ENCODE measurements at places on chromosomes 16 and 17. TPM values are rescaled to one million over a fixed set of nuclear protein-coding genes. Genes with fewer than 3 reads are reported as not detected.
A peak's percentile ranks its signal among the peaks of the same experiment; 100 is the strongest.

GRCh38 chr17:34740565-34741520 lies 161.5 kb downstream of the TMEM132E start:
- no peaks in the 10 kb centered on the region for H3K27me3 ChIP-seq
- no peak overlapping the region for H3K4me3 ChIP-seq
- no peaks in the 10 kb centered on the region for H3K36me3 ChIP-seq
- DNase-seq: no peak
- H3K4me1 ChIP-seq: no peaks in the 10 kb centered on the region

DNA sequence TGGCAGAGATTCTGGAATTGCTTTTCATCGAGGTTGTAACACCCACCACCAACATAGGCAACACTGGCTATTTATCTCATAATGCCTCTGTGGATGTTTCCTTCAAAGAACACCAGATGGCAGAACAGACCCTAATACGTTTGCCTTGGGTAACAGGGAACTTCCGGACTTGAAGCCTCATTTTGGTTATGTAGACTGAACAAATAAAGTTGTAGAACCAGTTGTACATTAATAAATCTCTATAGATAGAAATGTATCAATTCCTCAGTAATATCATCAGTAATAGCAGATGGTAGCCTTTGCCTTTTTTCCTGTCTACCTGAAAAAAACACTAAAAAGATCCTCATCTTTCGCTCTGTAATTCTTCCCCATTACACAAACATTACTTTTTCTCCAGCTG lies 25.9 kb upstream of the APOH start:
- no peak overlapping the region for H3K27ac ChIP-seq
- no peaks in the 10 kb centered on the region for H3K4me1 ChIP-seq
- H3K36me3 ChIP-seq: no peaks in the 10 kb centered on the region
- peak; percentile 51 for DNase-seq
- no peak overlapping the region for H3K4me3 ChIP-seq

GSG1L gene
- not detected for total RNA-seq

ENPP7 gene
- 6.7 TPM for total RNA-seq

DNA sequence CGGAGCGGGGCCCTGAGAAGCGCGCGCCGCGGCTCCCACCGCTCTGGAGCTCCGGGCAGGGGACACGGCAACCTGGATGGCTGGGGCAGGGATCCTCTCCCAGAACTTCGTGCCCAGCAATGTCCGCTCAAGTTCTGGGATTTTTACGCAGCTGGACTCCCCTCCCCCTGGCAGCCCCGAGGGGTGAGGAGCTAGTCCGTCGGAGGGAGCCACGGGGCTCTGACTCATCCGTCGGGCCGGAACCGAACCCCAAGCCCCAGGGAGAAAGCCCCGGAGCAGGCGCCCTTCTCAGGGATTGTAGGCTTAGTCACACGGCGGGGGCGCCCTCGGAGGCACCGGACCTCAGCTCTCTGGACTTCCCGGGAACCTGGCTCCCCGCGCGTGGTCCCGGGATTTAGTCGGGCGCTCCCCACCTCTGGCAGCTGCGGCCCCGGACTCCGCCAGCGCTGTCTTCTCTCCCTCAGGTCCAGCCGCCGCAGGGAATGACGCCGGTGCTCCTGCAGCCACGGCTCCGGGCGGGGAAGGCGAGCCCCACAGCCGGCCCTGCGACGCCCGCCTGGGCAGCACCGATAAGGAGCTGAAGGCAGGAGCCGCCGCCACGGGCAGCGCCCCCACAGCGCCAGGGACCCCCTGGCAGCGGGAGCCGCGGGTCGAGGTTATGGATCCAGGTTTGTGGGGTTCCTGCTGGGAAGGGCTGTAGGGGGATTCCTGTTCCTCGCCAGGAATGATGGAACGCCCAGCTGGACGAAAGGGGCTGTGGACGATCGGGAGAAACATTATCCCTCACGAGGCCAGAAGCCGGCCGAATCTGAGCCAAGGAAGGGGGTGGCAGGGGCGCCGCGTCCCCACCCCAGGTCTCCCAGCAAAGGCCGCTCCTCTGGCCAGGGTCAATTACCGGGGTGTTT lies 830 bp downstream of the SPHK1 start:
- peak; percentile 66 for DNase-seq
- H3K36me3 ChIP-seq: no peaks in the 10 kb centered on the region
- peak overlapping the region; percentile 21 for H3K4me3 ChIP-seq
- peaks cover 26% of the 10 kb centered on the region for H3K4me1 ChIP-seq
- no peak overlapping the region for H3K27ac ChIP-seq
- no peaks in the 10 kb centered on the region for H3K27me3 ChIP-seq

AGRP gene
- total RNA-seq: not detected

DNA sequence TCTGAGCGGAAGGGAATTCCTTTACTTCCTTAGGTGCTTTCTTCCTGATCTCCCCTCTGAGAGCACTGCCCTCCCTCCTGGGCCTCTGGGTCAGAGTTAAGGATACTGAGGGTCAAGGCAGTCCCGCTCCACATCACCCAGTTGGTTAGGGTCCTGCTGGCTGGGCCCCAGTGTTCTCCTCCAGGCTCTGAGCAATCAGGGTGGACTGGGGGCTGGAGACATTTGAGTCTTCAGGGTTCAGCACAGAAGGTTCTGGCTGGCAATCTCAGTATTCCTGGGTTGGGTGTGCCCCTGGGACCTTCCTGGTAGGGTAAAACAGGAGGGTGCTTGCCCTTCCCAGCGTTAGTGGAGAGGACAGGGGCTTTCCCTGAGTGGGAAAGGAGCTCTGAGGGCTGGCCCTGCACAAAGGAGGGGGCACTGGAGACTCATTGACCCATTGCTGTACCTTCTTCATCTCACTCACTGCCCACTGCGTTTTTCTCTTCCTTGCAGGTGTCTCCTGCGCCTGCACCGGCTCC lies 448 bp downstream of the MT1M start:
- no peak for DNase-seq
- H3K27ac ChIP-seq: no peak overlapping the region
- H3K36me3 ChIP-seq: no peaks in the 10 kb centered on the region
- H3K27me3 ChIP-seq: no peaks in the 10 kb centered on the region

GRCh38 chr16:26840691-26841090 lies 226.0 kb upstream of the C16orf82 start:
- no peak overlapping the region for H3K27ac ChIP-seq
- H3K36me3 ChIP-seq: no peaks in the 10 kb centered on the region
- H3K4me3 ChIP-seq: no peak overlapping the region
- DNase-seq: no peak
- no peaks in the 10 kb centered on the region for H3K4me1 ChIP-seq

- H3K4me3 ChIP-seq: no peak overlapping the region
- DNase-seq: no peak
Observed at GRCh38 chr16:20768121-20768520, 4.3 kb downstream of the ACSM3 start.

GRCh38 chr17:16243385-16243784 lies 26.4 kb downstream of the PIGL start:
- H3K27me3 ChIP-seq: no peaks in the 10 kb centered on the region
- H3K36me3 ChIP-seq: peaks cover 2% of the 10 kb centered on the region
- H3K4me3 ChIP-seq: no peak overlapping the region
- no peak overlapping the region for H3K27ac ChIP-seq
- H3K4me1 ChIP-seq: no peaks in the 10 kb centered on the region

- H3K36me3 ChIP-seq: no peaks in the 10 kb centered on the region
- H3K27me3 ChIP-seq: no peaks in the 10 kb centered on the region
- peak overlapping the region; percentile 40 for H3K4me3 ChIP-seq
- peaks cover 89% of the 10 kb centered on the region for H3K4me1 ChIP-seq
Observed at GRCh38 chr16:85309656-85310587, 197.7 kb upstream of the CIBAR2 start.

DNA sequence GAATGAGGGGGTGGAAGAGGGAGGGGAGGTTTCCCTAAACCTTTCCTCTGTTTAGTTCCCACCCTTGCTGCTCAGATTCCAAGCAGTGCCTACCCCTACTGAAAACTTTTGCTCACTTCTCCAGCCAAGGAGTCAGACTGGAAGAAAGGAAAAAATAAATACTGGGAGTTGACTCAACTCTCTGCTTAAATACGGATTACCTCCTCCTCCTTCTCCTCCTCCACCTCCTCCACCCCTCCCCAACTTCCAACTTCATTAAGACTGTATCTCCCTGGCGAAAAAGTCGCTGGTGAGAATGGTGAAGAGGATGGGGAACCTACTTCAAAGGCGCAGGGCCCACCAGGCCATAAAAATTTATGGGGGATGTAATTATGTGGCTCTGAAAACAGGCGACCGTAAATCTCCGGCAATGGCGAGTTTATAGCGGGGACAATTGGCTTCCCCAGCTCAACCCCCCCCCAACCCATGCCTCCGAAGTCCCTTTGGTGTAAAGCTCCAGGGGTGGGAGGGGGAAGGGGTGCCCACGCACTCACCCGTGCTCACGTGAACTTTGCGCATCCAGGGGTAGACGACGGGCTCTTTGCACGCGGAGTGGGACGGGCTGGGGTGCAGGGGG lies 712 bp downstream of the HOXB4 start:
- H3K36me3 ChIP-seq: no peaks in the 10 kb centered on the region
- no peak overlapping the region for H3K4me3 ChIP-seq
- H3K27me3 ChIP-seq: peaks cover 34% of the 10 kb centered on the region
- DNase-seq: peak; percentile 43
- no peak overlapping the region for H3K27ac ChIP-seq

DNA sequence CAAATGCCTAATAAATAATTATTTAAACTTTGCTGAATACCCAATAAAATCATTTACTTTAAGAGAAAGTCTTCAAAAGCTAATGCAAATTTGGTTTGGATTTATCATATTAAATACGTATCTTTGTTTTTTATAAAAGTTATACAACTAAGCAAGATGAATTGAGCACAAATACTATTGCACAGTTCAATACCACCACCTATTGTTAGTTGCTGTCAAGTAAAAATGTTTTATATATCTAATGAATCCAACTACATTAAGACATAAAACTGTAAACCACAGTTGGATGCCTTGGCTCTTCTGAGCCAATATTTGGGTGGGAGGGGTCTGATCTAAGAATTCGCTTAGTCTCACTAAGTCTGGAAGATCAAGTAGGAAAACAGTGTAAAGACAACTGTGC lies 7.7 kb downstream of the FBXL20 start:
- H3K4me1 ChIP-seq: no peaks in the 10 kb centered on the region
- no peak overlapping the region for H3K27ac ChIP-seq
- no peaks in the 10 kb centered on the region for H3K36me3 ChIP-seq
- DNase-seq: no peak
- no peak overlapping the region for H3K4me3 ChIP-seq

GRCh38 chr16:85656351-85657266 lies 32.1 kb downstream of the GINS2 start:
- DNase-seq: no peak
- no peaks in the 10 kb centered on the region for H3K4me1 ChIP-seq
- H3K36me3 ChIP-seq: peaks cover 70% of the 10 kb centered on the region
- H3K27ac ChIP-seq: no peak overlapping the region

GRCh38 chr16:65808790-65809189 lies 557.7 kb upstream of the CDH5 start:
- H3K36me3 ChIP-seq: no peaks in the 10 kb centered on the region
- H3K27ac ChIP-seq: no peak overlapping the region
- DNase-seq: no peak
- no peaks in the 10 kb centered on the region for H3K4me1 ChIP-seq
- H3K4me3 ChIP-seq: no peak overlapping the region
- no peaks in the 10 kb centered on the region for H3K27me3 ChIP-seq

CCDC144A gene
- total RNA-seq: 4.8 TPM

DNA sequence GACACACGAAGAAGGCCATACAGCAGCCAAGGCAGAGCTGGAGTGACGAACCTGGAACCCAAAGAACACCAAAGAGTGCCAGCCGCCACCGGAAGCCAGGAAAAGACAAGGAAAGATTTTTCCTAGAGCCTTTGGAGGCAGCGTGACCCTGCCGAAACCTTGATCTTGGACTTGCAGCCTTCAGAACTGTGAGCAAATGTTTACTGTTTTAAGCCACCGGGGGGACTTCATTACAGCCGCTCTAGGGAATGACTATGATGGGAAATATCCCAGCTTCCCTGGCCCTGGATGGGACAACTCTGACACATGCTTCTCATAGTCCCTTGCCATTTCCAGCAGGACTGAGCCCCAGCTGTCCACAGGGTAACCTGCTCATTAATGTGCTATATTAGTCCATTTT lies 270.6 kb downstream of the HAPSTR1 start:
- H3K36me3 ChIP-seq: no peaks in the 10 kb centered on the region
- H3K27me3 ChIP-seq: no peaks in the 10 kb centered on the region
- no peak overlapping the region for H3K27ac ChIP-seq
- no peak for DNase-seq

- H3K36me3 ChIP-seq: no peaks in the 10 kb centered on the region
- peak overlapping the region; percentile 70 for H3K27ac ChIP-seq
- H3K4me1 ChIP-seq: peaks cover 37% of the 10 kb centered on the region
- H3K27me3 ChIP-seq: no peaks in the 10 kb centered on the region
- H3K4me3 ChIP-seq: no peak overlapping the region
Observed at GRCh38 chr16:74601126-74601871, 5.6 kb downstream of the GLG1 start.

GRCh38 chr16:69204172-69204571 lies 17.2 kb downstream of the SNTB2 start:
- no peaks in the 10 kb centered on the region for H3K27me3 ChIP-seq
- no peak overlapping the region for H3K27ac ChIP-seq
- no peak overlapping the region for H3K4me3 ChIP-seq
- no peak for DNase-seq

GRCh38 chr16:67862623-67863583 lies 9.9 kb upstream of the EDC4 start:
- no peak overlapping the region for H3K27ac ChIP-seq
- H3K4me1 ChIP-seq: no peaks in the 10 kb centered on the region
- peaks cover 29% of the 10 kb centered on the region for H3K36me3 ChIP-seq

- H3K4me3 ChIP-seq: no peak overlapping the region
- no peaks in the 10 kb centered on the region for H3K36me3 ChIP-seq
- H3K27ac ChIP-seq: no peak overlapping the region
- no peaks in the 10 kb centered on the region for H3K27me3 ChIP-seq
- DNase-seq: no peak
Observed at GRCh38 chr16:88566158-88566557, 4.0 kb upstream of the ZC3H18 start.

- H3K4me3 ChIP-seq: no peak overlapping the region
- H3K4me1 ChIP-seq: no peaks in the 10 kb centered on the region
- no peak overlapping the region for H3K27ac ChIP-seq
- DNase-seq: no peak
- H3K27me3 ChIP-seq: no peaks in the 10 kb centered on the region
Observed at GRCh38 chr17:79659376-79659775, 48.5 kb upstream of the RBFOX3 start.

DNA sequence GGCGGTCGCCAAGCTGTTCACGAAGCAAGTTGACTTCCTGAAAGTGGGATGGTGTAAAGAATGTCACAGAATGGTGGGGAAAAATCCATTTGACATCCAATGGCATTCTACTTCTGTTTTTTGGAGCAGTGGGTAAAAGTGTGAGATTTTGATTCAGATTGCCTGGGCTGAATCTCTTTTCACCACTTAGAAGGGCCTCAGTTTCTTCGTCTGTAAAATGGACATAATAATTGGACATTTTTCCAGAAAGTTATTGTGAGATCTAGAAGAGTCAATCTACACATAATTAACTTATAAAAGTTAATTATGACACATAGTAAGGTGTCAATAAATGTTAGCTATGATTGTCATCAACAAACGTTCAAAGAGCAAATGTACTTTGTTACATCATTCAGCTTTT lies 3.0 kb downstream of the KRT40 start:
- H3K36me3 ChIP-seq: no peaks in the 10 kb centered on the region
- DNase-seq: no peak
- no peak overlapping the region for H3K27ac ChIP-seq
- peaks cover 15% of the 10 kb centered on the region for H3K27me3 ChIP-seq
